ENCODE measurements at places on chromosomes 3 and 15.

GRCh38 chr3:185084901-185085300, 68.0 kb downstream of the C3orf70 start:
- DNase-seq = peak; percentile 96
- H3K27me3 ChIP-seq = peaks cover 14% of the 10 kb centered on the region
- H3K4me3 ChIP-seq = no peak overlapping the region
- H3K36me3 ChIP-seq = no peaks in the 10 kb centered on the region
- no peak overlapping the region for H3K27ac ChIP-seq
- H3K4me1 ChIP-seq = peaks cover 43% of the 10 kb centered on the region

- DNase-seq = peak; percentile 87
- H3K4me3 ChIP-seq = no peak overlapping the region
- H3K27ac ChIP-seq = peak overlapping the region; percentile 86
- H3K36me3 ChIP-seq = no peaks in the 10 kb centered on the region
Observed at GRCh38 chr3:180280555-180280954, 243.8 kb upstream of the PEX5L start.

DNA sequence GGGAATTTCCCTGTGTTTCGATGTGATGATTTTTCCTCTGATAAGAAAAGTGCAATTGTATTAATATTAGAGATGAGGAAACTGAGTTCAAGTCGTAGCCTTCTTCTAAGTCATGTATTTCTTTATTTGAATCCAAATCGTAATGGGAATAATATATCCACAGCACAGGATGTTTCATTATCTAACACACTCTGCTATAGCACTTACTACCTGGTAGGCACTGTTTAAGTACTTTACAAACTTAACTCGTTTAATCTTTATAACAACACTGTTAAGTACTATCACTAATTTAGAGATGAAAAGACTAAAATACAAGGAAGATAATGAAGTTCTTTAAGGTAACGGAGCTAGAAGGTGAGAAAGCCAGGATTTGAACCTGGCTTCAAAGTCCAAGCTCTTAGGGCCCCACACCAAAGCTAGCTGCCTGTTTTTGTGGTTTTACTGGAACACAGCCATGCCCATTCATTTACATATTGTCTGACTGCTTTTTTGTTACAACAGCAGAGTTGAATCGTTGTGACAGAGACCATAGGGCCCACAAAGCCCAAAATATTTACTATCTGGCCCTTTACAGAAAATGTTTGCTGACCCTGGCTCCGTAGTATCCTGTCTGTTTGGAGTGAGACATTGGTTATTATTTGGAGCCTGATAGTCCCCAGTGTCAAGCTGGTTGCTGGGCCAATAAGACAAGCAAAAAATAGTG, 9.6 kb upstream of the ATP13A3 start:
- H3K27me3 ChIP-seq = no peaks in the 10 kb centered on the region
- no peak for DNase-seq
- peaks cover 38% of the 10 kb centered on the region for H3K4me1 ChIP-seq
- H3K4me3 ChIP-seq = no peak overlapping the region

DNA sequence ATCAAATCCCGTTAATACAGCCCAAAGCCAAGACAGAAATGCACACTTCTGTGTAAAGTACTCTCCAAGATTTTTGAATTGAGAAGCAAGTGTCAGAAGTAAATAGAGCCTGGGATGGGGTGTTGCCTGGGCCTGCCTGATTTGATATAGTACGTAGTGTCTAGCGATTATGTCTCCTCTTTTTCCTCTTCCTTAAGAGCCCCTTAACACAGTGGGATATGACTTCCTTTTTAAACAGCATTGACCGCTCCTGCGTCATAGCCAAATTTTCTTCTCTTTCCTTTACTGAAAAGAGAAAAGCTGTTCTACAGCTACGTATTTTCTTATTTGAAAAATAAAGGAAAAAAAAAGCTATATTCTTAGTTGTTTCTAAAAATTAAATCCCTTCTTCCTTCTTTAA, 97.7 kb downstream of the PLCL2 start:
- no peak overlapping the region for H3K4me3 ChIP-seq
- H3K27me3 ChIP-seq = no peaks in the 10 kb centered on the region
- H3K36me3 ChIP-seq = no peaks in the 10 kb centered on the region
- H3K27ac ChIP-seq = no peak overlapping the region
- no peak for DNase-seq

- no peak for DNase-seq
- peaks cover 29% of the 10 kb centered on the region for H3K4me1 ChIP-seq
- no peak overlapping the region for H3K4me3 ChIP-seq
- H3K27ac ChIP-seq = no peak overlapping the region
- H3K27me3 ChIP-seq = no peaks in the 10 kb centered on the region
- peaks cover 7% of the 10 kb centered on the region for H3K36me3 ChIP-seq
Observed at GRCh38 chr3:185042312-185043050, 110.4 kb downstream of the C3orf70 start.

- H3K4me1 ChIP-seq = peaks cover 41% of the 10 kb centered on the region
- H3K36me3 ChIP-seq = peaks cover 17% of the 10 kb centered on the region
Observed at GRCh38 chr3:129398803-129399144, 29.7 kb downstream of the EFCAB12 start.

DNA sequence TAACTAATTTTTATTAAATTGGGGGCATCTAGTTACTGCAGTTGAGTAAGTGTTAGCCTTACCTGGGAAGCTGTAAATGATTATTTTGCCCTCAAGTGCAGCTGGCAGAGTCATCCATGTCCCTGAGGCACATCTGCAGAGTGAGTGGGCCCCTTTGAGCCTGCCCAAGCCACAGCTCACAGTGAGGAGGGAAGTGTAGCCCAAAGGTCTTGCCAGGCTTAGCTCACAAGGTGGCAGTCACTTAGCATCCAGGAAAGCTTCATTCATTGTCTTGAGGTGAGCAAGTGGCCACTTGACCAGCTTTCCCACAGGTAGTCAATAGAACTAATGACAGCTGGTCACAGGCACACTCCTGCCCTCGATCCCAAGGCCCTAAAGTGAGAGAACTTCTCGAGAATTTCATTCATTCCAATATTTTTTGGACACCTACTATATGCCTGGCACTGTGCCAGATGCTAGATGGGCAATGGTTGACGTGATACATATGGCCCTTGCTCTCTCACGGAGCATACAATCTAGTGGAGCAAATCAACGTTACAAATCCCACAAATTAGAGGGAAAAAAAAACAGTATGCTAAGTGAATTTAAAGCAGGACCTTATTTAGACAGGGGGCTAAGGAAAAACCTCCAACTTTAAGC, 163.3 kb upstream of the IL12A start:
- H3K27me3 ChIP-seq = no peaks in the 10 kb centered on the region
- DNase-seq = no peak
- peak overlapping the region; percentile 76 for H3K27ac ChIP-seq
- H3K4me1 ChIP-seq = peaks cover 83% of the 10 kb centered on the region

DNA sequence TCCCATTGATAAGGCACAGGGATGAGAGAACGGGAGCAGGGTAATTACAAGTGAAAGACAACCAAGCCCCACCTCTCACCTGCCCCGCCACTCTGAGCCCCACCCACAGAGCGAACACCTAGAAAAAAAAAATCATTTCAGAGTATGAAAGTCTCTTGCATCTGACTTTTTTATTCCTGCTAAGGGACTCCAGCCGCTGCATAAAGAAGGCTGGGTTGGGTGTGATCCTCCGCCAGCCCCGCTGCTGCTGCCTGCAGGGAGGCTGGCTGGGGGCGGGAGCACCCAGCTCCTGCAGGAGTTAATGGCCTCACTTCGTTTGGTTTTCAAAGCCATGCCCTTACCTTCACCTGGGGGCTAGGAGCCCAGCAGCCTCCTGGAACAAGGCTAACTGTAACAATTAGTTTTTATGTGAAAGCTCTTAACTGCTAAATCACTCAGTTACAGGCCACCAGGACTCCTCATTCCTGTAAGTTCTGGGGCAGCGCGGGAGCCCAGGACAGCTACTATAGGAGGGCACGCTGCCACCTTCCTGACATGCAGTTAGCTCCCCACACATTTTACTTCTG, 78.0 kb upstream of the SNRPA1 start:
- H3K4me1 ChIP-seq = peaks cover 8% of the 10 kb centered on the region
- H3K27me3 ChIP-seq = peaks cover 23% of the 10 kb centered on the region
- no peak overlapping the region for H3K27ac ChIP-seq
- DNase-seq = no peak
- H3K4me3 ChIP-seq = no peak overlapping the region

DNA sequence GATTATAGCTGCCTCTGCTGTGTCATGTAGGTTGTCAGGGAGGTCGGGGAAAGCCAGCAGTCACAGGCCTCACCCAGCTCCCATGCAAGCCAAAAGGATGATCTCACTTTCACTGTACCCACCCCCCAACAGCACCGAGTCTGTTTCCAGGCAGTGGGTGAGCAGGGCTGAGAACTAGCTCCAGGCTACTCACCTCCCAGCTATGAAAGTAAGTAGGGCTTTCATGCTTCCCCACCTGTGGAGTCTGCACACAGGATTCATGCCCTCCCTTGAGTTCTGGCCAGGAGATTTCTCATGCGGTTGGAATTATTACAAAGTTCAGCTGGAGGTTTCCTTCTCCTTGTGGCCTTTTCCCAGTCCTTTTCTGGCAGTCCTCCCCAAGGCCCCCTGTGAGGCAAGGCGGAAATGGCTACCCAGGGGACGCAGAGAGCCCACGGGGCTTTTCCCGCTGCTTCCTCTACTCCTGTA, 356.2 kb downstream of the SV2B start:
- H3K4me3 ChIP-seq = peak overlapping the region; percentile 39
- no peaks in the 10 kb centered on the region for H3K36me3 ChIP-seq
- peaks cover 19% of the 10 kb centered on the region for H3K4me1 ChIP-seq
- H3K27me3 ChIP-seq = no peaks in the 10 kb centered on the region
- peak overlapping the region; percentile 68 for H3K27ac ChIP-seq

DNA sequence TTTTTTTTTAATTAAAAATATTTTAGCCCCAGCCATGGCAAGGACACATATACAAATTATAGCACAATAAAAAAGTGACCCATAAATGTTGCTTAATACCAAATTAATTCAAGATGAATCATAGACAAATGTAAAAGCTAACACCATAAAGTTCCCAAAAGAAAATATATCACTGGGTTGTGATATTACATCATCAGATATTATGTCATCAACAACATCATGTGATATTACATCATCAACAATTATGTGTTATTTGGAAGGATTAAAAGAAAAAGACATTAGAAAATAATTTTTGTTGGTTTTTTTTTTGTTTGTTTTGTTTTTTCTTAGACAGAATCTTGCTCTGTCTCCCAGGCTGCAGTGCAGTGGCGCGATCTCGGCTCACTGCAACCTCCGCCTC, 34.5 kb upstream of the ABHD10 start:
- peaks cover 48% of the 10 kb centered on the region for H3K4me1 ChIP-seq
- peaks cover 3% of the 10 kb centered on the region for H3K27me3 ChIP-seq
- DNase-seq = no peak
- no peak overlapping the region for H3K27ac ChIP-seq
- no peak overlapping the region for H3K4me3 ChIP-seq

GRCh38 chr3:10198761-10199649, 34.3 kb downstream of the IRAK2 start:
- H3K4me3 ChIP-seq = peak overlapping the region; percentile 23
- H3K36me3 ChIP-seq = peaks cover 7% of the 10 kb centered on the region
- H3K27me3 ChIP-seq = no peaks in the 10 kb centered on the region
- H3K27ac ChIP-seq = peak overlapping the region; percentile 84

DNA sequence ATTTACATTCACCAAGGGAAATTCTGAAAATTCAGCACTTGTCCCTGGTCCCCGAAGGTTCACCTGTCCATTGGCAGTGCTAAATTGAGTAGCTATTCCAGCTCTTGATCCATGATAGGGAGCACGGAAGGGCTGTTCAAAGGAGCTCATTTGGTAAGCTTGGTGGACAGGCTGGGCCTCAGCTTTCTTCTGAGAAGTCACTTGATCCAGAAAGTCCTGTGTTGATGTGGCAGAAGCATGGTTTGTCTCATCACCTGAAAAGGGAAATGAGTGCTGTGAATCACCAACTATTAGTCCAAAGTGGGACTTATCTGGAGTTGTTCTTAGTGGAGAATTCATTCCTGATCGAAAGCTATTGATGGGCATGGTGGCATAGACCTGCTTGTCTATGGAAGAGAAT, 19.9 kb upstream of the SLC12A8 start:
- H3K4me3 ChIP-seq = no peak overlapping the region
- H3K27me3 ChIP-seq = peaks cover 3% of the 10 kb centered on the region
- H3K4me1 ChIP-seq = peaks cover 48% of the 10 kb centered on the region
- no peak for DNase-seq
- peak overlapping the region; percentile 87 for H3K27ac ChIP-seq

GRCh38 chr3:47193871-47194859, 30.3 kb upstream of the SETD2 start:
- H3K27ac ChIP-seq = no peak overlapping the region
- no peaks in the 10 kb centered on the region for H3K27me3 ChIP-seq
- no peak overlapping the region for H3K4me3 ChIP-seq
